Left ventricle myocardium inferior (tissue), 1 donor: ENCODE measurements at places on chromosomes 12 and 14. TPM values are rescaled to one million over a fixed set of nuclear protein-coding genes. Genes with fewer than 3 reads are reported as not detected.

The SLC6A12 gene
- 1.2 TPM for total RNA-seq

The TPPP2 gene
- 1.6 TPM for total RNA-seq

The P2RX2 gene
- total RNA-seq = not detected

The SMCO2 gene
- not detected for total RNA-seq
